NCI-H2171 treated with DMSO at 0.1 percent for 48 hours (cell line): ENCODE measurements at places on chromosomes 16 and 17.

- DNase-seq = no peak
Measured at GRCh38 chr16:86288716-86289294, 221.5 kb upstream of the FOXF1 start.

GRCh38 chr17:69669441-69670178 is 255.1 kb downstream of the MAP2K6 start:
- peak; percentile 96 for DNase-seq

GRCh38 chr17:80604009-80604669 is 59.5 kb downstream of the RPTOR start:
- no peak for DNase-seq

DNA sequence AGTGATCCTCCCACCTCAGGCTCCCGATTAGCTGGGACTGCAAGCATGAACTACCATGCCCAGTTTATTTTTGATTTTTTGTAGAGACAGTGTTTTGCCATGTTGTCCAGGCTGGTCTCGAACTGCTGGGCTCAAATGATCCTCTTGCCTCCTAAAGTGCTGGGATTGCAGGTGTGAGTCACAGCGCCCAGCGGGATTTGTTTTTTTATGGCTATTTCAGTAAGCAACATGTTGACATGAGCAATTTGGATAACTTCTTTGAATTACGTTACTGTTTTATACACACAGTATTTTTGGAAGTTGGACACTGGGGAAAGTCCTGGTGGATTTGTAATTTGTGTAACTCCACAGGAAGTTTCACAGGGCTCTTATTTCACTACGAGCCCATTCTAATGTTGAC is 18.5 kb upstream of the RHOT1 start:
- DNase-seq = no peak

DNA sequence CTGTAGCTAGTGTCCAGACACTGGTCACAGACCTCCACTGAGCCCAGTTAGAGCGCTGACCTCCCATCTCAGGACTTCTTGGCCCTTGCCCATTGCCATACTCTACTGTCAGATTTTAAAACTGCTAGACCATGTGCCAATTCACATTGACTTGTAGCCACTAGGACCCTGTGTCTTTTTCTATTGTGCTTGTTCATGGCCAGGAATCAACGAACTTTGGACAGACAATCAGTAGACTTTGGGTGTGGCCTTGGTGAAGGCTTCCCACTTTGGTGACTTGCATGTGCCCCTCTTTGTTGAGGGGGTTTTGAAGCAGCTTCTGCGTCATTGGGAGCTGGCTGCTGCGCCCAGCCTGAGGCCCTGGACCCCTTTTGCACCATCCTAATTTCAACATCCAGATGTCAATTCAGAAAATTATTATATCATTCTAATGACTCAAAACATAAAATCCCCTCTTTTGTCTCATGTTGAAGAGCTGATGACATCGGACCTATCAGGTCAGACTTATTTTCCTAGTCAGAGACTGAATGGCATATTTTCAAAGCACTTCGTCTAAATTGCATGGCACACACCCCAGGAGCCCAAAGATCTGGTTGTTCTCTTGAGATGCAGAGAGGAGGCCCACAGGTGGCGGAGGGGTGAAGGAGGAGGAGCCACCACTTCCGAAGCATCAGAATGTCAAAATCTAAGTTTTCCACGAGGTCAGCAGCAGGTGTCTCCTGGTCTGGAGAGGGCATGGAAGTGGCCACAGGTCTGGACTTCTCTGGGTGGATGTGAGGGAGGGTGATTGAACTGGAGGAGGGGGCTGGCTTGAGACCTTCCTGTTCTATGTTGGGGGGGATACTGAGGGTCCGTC is 93.4 kb upstream of the CBX4 start:
- DNase-seq = no peak

DNA sequence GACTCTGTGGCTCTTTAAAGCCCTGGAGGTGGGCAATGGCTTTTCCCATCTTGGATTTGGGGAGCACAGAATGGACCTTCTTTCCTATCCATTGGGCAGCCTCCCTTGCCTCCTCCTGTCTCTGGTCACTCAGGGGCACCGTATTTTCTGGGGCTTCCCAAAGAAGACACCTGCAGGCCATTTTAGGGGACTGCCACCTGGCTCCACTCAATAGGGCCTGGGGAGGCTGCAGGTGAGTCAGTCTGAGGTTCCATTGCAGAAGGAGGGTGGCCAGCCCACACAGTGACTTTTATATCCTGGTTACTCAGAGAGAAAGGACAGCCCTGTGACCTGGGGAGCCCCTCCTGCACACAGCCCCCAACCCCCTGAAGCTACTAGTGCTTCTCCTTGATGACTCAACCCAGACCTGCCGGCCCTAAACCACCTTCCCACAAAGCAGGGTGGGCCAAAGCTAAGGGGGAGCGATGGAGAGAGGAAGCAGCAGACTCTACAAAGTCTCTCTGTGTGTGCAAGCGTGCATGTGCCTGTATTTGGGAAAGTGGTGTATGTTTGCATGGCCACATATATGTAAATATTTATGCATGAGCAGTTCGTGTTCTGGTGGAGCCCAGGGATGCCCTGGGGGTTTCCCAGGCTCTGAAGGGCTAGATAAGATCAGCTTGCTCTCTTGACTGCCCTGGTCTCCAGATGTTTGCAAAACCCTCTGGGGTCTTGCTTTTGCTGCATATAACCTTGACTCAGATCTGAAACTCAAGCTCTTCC is 5.0 kb downstream of the CX3CL1 start:
- peak; percentile 24 for DNase-seq

GRCh38 chr17:4903051-4903818 is at the start of gene CHRNE:
CHRNE (minus strand) TSS chr17:4903098; CDS start chr17:4903063, 35 bp downstream.
- peak; percentile 84 for DNase-seq

DNA sequence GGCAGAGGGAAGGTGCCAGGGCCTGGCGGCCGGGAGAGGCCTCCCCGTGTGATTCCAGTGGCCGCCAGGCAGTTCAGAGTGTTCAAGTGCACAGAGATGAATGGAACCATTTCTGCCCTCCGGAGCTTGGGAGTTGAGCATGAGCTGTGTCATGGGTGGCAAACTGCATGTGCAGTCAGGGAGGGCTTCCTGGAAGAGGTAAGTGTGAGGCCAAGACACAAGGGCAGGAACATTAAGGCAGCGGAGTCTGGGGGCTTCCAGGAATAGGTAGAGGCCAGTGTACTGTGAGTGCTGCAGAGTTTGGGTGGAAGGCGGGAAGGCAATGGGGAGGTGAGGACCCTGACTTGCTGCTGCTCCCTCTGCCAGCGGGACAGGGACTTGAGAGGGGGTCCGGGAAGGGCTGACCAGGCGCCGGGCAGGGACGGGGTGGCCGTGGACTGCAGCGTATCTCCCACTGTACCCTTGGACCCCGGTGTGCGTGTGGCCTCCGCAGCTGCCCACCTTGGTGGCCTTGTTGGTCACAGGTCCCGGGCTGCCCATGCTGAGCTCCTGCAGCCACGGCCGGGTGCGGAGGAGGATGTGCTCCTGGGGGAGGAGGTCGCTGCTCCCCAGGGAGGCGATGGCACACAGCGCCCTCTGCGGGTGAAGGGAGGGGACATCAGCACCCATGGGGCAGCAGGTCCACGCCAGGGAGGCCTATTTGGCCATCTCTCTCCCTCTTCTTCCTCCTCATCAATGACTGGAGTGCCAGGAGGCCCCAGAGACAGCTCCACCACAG is 7.5 kb upstream of the CEP131 start:
- DNase-seq = no peak
